ENCODE measurements at places on chromosomes 5 and 9. TPM values are rescaled to one million over a fixed set of nuclear protein-coding genes. Genes with fewer than 3 reads are reported as not detected.

ELL2 gene
- 10.8 TPM for total RNA-seq

NEUROG1 gene
- total RNA-seq, result not detected

GIN1 gene
- total RNA-seq, result 4.0 TPM

CCDC152 gene
- total RNA-seq, result 5.6 TPM

CNTFR gene
- total RNA-seq, result not detected

CER1 gene
- not detected for total RNA-seq

EHMT1 gene
- 124 TPM for total RNA-seq

PROB1 gene
- total RNA-seq, result 1.7 TPM

DNA sequence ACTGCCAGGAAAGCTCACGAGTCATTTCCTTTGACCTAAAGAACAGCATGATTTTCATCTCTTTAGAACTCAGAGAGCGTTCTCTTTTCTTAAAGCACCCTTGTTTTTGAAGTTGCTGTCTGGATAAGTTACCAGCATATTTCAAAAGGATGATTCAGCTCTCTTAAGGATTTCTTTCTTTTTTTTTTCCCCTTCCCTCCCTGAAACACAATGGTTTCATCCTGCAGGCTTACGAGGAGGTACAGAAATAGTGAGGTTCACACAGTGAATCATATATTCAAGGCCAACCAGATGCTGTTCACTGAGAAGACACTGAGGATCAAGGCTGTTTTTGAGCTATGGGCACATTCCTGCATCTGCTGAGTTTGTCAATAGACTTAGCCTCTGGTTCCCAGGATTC lies 257.2 kb downstream of the KIF4B start:
- H3K4me3 ChIP-seq, result no peak overlapping the region
- H3K4me1 ChIP-seq, result no peaks in the 10 kb centered on the region
- H3K36me3 ChIP-seq, result no peaks in the 10 kb centered on the region
- H3K27ac ChIP-seq, result no peak overlapping the region
- DNase-seq, result no peak

DNA sequence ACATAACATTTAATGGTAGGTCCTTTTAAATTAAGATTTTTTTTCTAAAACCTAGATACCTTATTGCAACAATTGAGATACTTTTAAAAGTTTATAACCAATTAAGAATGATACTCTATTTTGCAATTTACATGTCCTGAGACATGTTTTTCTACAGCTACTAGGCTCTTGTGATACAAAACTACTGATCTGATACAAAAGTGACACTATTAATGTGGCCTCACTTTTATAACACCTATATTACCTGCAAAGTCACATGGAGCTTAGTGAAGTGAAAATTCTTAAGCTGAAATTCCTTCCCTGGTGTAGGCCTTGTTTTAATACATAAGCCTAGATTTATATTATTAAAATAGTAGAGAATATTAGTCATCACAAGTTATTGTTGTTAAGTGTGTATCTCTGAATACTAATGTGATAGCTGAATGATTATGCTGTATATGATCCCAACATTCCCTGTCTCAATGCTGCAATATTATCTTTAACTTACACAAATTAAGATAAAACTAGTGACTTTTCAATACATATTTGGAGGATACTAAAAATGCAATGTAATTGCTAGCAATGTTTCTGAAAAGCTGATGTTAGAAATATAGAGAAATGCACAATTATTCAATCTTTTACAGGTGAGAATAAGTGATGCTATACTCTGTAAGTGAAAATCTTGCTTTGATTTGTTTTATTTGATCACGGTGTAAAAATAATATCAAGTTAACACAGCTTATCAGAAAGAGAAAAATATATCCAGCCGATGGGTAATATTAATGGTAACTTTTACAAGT lies 2.6 kb downstream of the NFIB start:
- H3K27ac ChIP-seq, result no peak overlapping the region
- peaks cover 12% of the 10 kb centered on the region for H3K27me3 ChIP-seq
- peaks cover 4% of the 10 kb centered on the region for H3K4me1 ChIP-seq
- no peak for DNase-seq

GRCh38 chr9:113514748-113515147 lies 51.2 kb downstream of the RGS3 start:
- H3K4me1 ChIP-seq, result peaks cover 85% of the 10 kb centered on the region
- H3K36me3 ChIP-seq, result no peaks in the 10 kb centered on the region
- H3K27me3 ChIP-seq, result no peaks in the 10 kb centered on the region
- no peak overlapping the region for H3K4me3 ChIP-seq
- no peak overlapping the region for H3K27ac ChIP-seq

DNA sequence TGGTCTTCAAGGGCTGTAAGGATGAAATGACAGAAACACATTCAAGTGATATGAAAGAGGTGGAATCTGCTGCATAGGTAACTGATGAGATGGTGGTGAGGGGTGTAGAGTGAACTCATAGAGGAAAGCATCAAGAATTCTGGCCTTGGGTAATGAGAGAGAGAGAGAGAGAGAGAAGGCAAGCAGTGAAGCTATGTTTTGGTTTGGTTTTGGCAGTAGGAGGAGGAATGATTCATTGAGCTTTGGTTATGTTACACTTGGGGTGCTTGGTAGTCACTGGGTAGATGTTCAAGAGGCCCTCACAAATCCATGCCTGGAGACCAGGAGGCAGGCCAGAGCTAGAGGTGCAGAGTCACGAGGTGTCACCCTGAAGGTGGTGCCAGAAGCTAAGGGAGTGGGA lies 89.5 kb downstream of the EGFLAM start:
- peaks cover 4% of the 10 kb centered on the region for H3K4me1 ChIP-seq
- no peaks in the 10 kb centered on the region for H3K27me3 ChIP-seq
- H3K4me3 ChIP-seq, result no peak overlapping the region
- no peak for DNase-seq

DNA sequence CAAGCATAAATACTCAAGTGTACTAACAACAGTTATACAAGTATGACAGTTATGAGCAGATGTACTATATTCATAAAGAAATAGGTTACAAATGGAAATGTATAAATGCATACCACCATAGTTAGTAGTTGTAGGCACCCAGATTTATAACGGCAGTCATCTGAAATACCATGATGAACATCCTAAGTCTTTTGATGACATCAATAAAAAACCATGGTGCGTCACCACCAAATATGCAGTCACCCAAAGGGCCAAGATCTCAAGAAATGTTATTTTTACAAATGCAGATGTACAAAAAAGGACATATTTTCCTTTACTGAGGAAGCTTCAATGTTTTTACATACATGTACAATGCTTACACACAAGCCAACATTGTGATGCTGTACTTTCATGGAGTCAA lies 70.8 kb upstream of the XPA start:
- no peak for DNase-seq
- H3K27ac ChIP-seq, result no peak overlapping the region
- peaks cover 4% of the 10 kb centered on the region for H3K27me3 ChIP-seq
- no peaks in the 10 kb centered on the region for H3K4me1 ChIP-seq
- H3K36me3 ChIP-seq, result no peaks in the 10 kb centered on the region

GRCh38 chr5:2721385-2722138 lies 29.9 kb downstream of the IRX2 start:
- no peaks in the 10 kb centered on the region for H3K36me3 ChIP-seq
- DNase-seq, result no peak
- H3K27ac ChIP-seq, result no peak overlapping the region
- no peaks in the 10 kb centered on the region for H3K4me1 ChIP-seq
- H3K27me3 ChIP-seq, result no peaks in the 10 kb centered on the region
- H3K4me3 ChIP-seq, result no peak overlapping the region

DNA sequence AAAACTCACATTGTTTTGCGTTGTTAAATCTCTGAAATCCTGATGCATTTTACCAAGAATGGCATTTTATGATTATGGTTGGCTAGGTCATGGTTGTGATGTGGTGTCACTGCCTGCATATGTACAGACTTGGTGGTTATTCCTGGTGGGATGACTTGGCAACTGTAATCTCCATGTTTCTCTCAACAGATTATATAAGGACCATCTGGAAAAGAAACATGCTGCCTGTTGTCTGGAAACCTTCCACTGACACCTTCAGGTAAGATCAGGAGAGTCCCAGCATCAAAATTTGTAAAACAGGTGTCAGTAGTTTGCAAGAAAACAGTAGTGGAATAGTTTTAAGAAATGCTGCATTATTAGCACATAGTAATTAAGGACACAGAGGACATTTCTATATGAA lies 3.0 kb upstream of the ACER2 start:
- no peak for DNase-seq
- H3K27ac ChIP-seq, result no peak overlapping the region
- no peaks in the 10 kb centered on the region for H3K36me3 ChIP-seq
- no peaks in the 10 kb centered on the region for H3K27me3 ChIP-seq

DNA sequence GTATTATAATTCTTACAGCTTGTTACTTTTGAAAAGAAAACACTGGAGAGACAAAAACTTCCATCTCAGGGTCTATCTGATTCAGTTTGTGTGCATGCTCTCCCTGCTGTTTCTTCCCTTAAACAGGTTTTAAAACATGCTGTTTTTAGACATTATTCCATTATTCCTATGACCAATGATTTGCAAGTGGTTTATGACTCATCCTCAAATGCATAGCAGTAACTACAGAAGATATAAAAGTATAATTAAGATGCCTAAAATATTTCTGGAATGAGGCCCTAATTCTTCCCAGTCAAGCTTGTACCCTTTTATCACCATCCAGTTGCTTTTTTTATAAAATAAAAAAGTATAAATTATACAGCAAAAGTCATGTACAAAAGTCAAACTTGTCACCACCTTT lies 3.7 kb downstream of the DTWD2 start:
- H3K36me3 ChIP-seq, result no peaks in the 10 kb centered on the region
- no peak overlapping the region for H3K27ac ChIP-seq
- H3K27me3 ChIP-seq, result no peaks in the 10 kb centered on the region
- peaks cover 4% of the 10 kb centered on the region for H3K4me1 ChIP-seq

DNA sequence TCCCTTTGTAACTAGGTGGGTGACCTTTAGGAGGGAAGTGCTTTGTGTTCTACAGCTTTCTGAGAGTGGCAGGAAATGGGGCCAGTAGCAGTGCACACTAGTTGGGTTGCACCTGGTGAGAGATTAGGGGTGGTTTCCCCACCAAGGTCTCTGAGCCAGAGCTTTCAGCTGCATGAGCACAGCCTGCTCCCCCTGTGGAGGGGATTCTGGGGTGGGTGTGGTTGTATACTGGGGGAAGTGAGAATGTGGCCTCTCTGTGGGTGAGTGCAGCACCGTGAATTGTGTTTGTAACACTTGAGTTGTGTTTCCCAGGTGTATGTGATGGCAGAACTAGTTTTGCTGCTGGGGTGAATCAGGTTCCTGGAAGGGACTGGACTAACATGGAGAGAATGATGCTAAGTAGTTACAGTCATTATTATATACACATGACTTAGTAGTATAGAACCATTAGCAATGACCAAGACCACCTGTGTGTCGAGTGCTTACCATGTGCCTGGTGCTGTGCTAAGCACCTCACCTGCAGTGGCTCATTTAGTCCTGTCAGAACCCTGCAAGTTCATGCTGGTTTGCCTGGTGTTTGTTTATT lies 11.8 kb upstream of the CXXC5 start:
- peaks cover 6% of the 10 kb centered on the region for H3K36me3 ChIP-seq
- no peak overlapping the region for H3K4me3 ChIP-seq
- peaks cover 59% of the 10 kb centered on the region for H3K4me1 ChIP-seq

DNA sequence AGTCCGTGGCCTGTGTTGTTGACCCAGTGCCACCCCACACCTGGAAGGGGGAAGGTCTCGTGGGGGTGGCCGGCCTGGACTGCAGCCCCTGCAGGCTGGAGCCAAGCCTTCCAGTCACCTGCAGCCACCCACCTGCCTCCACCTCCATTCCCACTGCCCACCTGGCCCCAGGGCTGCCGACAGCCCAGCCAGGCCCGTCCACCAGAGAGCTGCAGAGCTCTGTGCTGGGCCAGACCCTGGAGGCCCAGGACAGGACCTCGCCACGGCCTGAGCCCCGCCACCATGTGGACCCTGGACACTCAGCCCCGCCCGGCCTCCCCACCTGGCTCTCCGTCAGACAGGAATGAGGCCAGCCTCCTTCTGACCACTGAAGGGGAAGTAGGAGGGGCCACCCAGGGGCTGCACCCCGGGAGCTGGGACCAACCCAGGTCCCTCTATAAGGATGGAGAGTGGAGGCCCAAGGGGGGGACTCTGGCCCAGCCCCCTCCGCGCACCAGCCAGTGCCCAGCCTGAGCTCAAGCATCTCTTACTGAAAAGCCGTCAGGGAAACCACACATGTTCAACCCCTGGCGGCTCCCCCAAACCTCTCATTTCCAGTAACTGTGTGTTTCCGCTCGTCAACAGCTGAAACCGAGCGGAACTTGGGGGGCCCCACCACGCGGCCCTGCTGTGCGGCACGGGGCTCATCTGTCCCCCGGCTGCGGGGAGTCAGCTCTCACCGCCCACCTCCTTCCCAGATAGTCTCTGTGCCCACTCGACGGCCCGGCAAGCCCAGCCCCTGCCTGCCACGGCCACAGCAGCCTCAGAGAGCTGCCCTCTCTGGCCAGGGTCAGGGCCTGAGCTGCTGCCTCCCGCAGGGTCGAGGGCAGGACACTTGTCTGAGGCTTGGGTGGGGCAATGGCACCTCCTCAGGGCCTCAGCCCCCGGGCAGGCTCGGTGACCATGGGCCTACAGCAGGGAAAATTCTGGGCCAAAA lies 12.8 kb downstream of the NOTCH1 start:
- DNase-seq, result peak; percentile 37
- no peaks in the 10 kb centered on the region for H3K27me3 ChIP-seq

- peaks cover 10% of the 10 kb centered on the region for H3K27me3 ChIP-seq
- no peaks in the 10 kb centered on the region for H3K36me3 ChIP-seq
- H3K4me3 ChIP-seq, result no peak overlapping the region
- DNase-seq, result no peak
Measured at GRCh38 chr5:131001507-131001906, 163.5 kb downstream of the HINT1 start.

- H3K36me3 ChIP-seq, result no peaks in the 10 kb centered on the region
- no peaks in the 10 kb centered on the region for H3K27me3 ChIP-seq
- H3K4me3 ChIP-seq, result no peak overlapping the region
- no peak overlapping the region for H3K27ac ChIP-seq
- DNase-seq, result no peak
- no peaks in the 10 kb centered on the region for H3K4me1 ChIP-seq
Measured at GRCh38 chr5:58075907-58076306, 384.0 kb downstream of the PLK2 start.

- no peak for DNase-seq
- H3K36me3 ChIP-seq, result peaks cover 51% of the 10 kb centered on the region
- no peak overlapping the region for H3K4me3 ChIP-seq
- no peaks in the 10 kb centered on the region for H3K27me3 ChIP-seq
- H3K27ac ChIP-seq, result no peak overlapping the region
Measured at GRCh38 chr5:1463326-1464095, 18.3 kb upstream of the SLC6A3 start.

GRCh38 chr9:123928533-123929176 lies 1.3 kb downstream of the DENND1A start:
- H3K4me1 ChIP-seq, result peaks cover 12% of the 10 kb centered on the region
- no peaks in the 10 kb centered on the region for H3K36me3 ChIP-seq
- H3K4me3 ChIP-seq, result peak overlapping the region; percentile 65
- H3K27me3 ChIP-seq, result no peaks in the 10 kb centered on the region
- DNase-seq, result no peak

DNA sequence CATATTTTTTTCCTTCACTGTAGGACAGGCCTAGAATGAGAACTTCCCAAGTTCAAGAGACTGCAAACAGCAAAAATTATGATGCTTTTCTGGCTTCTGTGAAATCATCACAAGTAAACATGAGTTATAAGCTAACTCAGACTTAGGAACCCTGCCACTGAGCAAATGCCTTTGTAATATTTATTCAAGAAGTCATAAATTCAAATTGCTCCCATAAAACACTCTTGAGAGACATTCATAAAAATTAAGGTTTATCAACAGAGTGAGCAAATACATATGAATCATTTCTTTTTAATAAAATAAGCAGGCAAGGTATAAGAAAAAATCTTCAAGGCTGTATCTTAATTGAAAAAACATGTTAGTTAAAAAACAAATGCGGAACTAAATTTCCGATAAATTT lies 124.2 kb downstream of the GNA14 start:
- no peak overlapping the region for H3K4me3 ChIP-seq
- no peak for DNase-seq
- no peaks in the 10 kb centered on the region for H3K27me3 ChIP-seq

GRCh38 chr9:83267741-83268140 lies 204.8 kb upstream of the RASEF start:
- H3K27ac ChIP-seq, result no peak overlapping the region
- no peaks in the 10 kb centered on the region for H3K27me3 ChIP-seq
- no peak overlapping the region for H3K4me3 ChIP-seq
- no peaks in the 10 kb centered on the region for H3K4me1 ChIP-seq

Data from T-cell (primary cell).